Left ventricle myocardium superior (tissue), 1 donor: ENCODE measurements at places on chromosomes 1 and 21. TPM values are rescaled to one million over a fixed set of nuclear protein-coding genes. Genes with fewer than 3 reads are reported as not detected.

The FGR gene
- 4.7 TPM for total RNA-seq

The GRIK1 gene
- total RNA-seq = not detected

The PCSK9 gene
- total RNA-seq = not detected

The TMPRSS2 gene
- not detected for total RNA-seq

The DNALI1 gene
- 2.3 TPM for total RNA-seq

The MAP10 gene
- total RNA-seq = 2.6 TPM

The RHEX gene
- total RNA-seq = 1.0 TPM

The LCE2B gene
- total RNA-seq = not detected

The SOX13 gene
- 12.7 TPM for total RNA-seq

The PRRX1 gene
- 36.5 TPM for total RNA-seq
